ENCODE measurements at places on chromosomes 5 and 9.

GRCh38 chr5:138980441-138980840 is 105.3 kb upstream of the LRRTM2 start:
- no peak for DNase-seq

- DNase-seq, result no peak
Measured at GRCh38 chr5:104702212-104702611, 1139.6 kb upstream of the NUDT12 start.

GRCh38 chr5:30237189-30237588 is 956.3 kb upstream of the CDH6 start:
- no peak for DNase-seq

DNA sequence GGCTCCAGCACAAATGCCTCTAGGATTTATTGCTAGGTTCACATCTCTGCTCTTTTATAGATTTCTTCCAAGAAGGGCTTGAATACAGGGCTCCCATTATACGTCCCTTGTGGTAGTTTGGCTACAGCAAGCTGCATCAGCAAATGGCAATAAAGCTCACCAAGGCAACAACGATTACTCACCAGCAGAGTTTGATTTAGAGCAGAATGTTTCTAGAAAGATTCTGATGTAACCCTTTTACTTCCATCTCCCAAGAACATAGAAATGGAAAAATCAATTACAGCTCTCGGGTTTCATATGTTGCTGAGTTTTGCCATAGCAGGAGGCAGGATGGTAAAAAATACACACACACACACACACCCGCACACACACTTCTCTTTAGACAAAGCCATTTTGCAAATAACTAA is 124.2 kb upstream of the TNPO1 start:
- peak; percentile 44 for DNase-seq

DNA sequence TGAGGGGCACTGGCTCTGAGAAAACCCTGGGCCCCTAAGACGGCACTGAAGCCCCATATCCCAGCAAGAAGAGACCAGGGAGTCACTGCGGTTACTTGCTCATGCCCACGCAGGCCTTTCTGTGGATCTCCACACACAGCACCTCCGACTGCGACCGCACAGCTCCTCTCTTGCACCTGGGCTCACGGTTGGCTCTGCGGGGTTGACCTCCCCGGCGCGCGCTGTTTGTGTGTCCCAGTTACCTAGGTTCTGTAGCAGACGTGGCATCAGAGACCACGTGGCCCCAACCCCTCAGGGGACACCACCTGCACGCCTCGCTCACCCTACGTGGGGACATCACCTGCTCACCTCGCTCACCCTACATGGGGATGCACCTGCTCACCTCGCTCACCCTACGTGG is 12.7 kb downstream of the LPCAT1 start:
- DNase-seq, result no peak

GRCh38 chr5:116090302-116090701 is 5.5 kb downstream of the COMMD10 start:
- DNase-seq, result no peak

GRCh38 chr9:127942216-127943010 is 4.8 kb upstream of the DPM2 start:
- no peak for DNase-seq

GRCh38 chr5:153594785-153595184 is 104.3 kb downstream of the GRIA1 start:
- no peak for DNase-seq

- DNase-seq, result no peak
Measured at GRCh38 chr5:11398728-11399127, 505.5 kb downstream of the CTNND2 start.

DNA sequence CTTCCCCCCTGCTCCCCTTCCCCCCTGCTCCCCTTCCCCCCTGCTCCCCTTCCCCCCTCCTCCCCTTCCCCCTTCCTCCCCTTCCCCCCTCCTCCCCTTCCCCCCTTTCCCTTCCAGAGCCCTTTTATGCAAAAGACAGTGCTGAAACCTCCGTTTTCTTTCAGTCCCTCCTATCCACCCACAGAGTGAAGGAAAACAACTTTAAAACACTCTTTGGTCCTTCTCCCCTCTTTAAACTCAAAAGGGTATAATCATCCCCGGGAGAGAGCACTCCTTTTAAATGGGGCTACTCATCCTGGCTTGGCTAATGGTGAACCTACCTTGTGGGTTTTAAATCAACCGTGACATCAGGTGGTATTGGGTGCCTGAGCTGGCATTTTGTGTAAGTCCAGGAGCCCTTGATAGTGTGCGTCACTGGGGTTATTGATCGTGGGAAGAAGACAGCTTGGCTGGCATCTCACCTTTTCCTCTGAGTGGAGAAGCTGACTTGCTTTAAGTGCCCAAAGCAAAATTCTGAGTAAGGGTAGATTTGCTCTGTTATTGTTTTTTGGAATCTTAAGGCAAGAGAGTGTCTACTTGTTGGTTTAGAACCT is 2.7 kb downstream of the LARP1 start:
- DNase-seq, result no peak

- DNase-seq, result peak; percentile 46
Measured at GRCh38 chr5:134371834-134372340, 518 bp downstream of the UBE2B start.

DNA sequence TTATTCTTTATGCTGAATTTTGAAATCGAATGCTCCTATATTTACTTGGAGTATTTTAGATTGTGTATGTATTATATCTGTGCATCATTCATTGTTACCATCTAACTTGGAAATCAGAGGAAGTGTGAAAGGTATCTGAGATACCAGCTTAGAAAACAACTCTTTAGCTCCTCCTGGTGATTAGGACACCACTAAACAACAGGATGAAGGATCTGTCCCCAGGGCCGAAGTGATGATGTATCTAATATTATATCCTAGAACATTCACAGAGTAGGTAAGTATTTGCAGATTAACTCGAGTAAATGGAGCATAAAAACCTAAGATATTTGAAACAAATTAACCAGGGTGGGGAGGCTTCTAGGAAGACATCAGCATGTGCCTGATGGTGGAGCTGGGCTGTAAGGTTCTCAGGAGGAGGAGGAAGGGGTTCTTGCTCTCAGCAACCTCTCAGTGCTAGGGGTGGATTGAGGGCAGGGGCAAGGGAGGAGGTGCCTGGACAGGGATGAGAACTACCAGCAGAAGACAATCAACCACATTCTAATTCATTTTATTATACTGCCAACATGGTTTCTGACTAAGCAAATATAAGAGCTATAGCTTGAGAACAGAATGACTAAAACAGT is 2.6 kb upstream of the NFIL3 start:
- DNase-seq, result no peak

- peak; percentile 64 for DNase-seq
Measured at GRCh38 chr5:158492841-158493242, 606.9 kb downstream of the EBF1 start.

GRCh38 chr9:115213818-115214334 is 95.9 kb upstream of the TNC start:
- peak; percentile 81 for DNase-seq

DNA sequence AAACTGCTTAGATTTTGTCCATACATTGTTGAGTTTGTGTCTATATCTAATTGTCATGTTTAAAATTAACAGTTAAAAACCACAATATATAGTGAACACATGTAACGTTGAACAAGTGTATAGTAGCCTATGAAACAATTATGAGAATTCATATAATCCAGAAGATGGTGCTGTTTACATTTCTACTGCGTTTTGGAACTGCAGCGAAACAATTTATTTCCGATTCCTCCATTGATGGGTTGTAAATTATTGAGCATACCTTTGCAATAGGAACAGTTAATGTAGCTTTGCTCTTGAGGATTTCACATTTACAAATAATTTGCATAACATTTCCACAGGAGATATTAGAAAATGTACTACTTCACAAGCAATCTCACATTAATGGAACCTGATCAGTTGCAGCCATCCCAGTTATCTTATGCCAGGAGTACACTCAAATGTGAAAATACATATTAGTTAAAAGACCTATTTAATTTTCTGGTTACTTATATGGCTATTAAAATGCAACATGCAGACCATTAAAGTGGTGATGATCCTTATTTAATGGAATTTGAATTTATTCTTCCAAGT is 411.8 kb downstream of the CDH10 start:
- DNase-seq, result no peak

DNA sequence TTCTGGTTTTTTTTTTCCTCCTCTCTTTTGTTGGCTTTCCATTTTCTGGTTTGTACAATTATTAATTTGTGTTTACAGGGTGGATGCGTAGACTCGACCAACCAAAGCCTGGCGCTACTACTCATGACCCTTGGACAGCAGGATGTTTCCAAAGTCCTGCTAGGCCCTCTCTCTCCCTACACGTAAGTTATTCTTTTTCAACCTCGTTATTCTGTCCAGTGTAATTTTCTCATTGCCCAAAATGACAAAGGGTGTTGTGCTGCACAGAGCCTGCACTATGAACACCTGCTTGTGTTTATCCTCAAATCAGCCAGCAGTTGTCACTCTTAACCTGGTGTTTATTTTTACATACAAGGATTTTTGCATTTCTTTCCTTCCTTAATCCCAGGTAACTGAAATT is 56.6 kb downstream of the RCL1 start:
- DNase-seq, result no peak

DNA sequence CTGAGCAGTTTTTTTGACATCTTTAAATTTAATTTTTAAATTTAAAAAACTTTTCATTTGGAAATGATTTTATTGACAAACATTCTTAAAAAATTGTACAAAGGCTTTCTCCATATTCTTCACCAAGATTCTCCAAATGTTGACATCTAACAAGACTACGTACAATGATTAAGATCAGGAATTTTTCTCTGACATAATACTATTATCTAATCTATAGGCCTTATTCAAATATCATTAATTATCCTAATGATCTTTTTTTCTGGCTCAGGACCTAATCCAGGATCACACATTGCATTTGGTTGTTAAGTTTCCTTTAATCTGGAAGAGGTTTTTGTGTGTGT is 106.1 kb upstream of the OSMR start:
- no peak for DNase-seq

- DNase-seq, result no peak
Measured at GRCh38 chr5:141835928-141836670, 42.1 kb downstream of the PCDH1 start.

DNA sequence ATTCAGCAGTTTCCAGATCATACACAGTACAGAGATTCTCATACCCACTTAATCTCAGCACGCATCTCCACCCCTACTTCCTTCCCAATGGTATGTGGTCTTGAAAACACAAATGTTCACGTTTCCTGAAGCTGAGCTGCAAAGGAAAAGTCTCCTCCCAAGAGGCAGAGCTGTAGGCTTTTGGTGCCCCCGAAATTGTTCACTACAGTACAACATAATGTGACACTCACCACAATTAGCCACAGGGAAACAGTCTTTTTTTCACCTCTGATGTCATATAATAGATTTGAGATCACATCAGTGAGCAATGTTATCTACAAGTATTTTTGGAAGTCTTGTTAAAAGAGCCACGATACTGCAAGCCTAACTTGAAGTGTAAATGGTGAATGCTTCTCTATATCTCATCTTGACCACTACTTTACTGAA is 40.2 kb downstream of the NFIB start:
- DNase-seq, result no peak

DNA sequence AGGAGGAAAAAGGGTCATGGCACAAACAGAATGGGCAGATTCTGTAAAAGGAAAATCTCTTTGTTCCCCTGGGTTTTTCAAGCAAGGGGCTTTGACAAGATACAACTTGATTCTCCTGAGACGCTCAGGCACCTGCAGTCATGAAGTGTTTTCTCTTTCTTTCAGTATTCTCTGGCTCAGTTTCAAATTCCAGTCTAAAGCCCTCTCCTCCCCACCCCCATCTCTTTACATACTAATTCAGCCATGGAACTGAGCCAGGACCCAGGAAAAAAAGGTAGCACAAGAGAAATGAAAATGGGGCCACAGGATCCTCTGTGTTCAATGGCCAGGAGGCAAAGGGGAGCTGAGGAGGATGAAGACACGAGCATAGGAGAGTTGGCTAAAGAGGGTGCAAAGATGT is 408.4 kb downstream of the SPOCK1 start:
- no peak for DNase-seq

DNA sequence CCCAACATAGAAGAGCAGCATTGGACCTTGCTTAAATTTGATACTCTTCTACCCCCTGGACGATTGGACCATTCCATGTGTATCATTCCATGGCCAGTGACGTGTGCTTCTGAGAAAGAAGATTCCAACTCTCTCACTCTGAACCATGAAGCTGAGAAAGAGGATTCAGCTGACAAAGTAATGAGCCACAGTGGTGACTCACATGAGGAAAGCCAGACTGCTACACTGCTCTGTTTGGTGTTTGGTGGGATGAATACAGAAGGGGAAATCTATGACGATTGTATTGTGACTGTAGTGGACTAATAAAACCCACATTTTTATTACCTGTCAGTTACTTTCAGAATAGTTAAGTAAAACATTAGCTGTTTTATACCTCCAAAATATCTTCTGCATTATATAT is 7.5 kb downstream of the HSPA5 start:
- DNase-seq, result no peak

DNA sequence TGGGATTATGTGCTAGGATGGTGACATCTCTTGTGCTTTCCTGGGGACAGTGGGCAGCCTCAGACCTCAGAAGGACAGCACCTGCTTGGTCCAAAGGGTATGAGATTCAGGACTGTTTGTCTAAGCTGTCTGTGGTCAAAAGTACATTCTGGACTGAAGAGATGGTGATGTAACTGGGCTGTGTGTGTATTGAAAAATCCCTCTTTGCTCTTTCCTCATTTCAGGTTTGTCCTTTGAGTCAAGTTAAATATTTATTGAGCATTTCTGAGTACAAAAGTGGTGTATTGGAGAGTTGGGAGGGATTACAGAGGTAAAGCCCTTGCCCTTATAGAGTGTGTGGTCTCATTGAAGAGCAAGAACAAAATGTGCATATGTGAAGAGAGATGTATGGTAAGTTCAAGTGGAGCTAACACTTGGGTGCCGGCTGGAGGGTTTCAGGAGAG is 46.7 kb downstream of the RCL1 start:
- no peak for DNase-seq

- DNase-seq, result no peak
Measured at GRCh38 chr9:20270161-20270560, 352.1 kb downstream of the MLLT3 start.

DNA sequence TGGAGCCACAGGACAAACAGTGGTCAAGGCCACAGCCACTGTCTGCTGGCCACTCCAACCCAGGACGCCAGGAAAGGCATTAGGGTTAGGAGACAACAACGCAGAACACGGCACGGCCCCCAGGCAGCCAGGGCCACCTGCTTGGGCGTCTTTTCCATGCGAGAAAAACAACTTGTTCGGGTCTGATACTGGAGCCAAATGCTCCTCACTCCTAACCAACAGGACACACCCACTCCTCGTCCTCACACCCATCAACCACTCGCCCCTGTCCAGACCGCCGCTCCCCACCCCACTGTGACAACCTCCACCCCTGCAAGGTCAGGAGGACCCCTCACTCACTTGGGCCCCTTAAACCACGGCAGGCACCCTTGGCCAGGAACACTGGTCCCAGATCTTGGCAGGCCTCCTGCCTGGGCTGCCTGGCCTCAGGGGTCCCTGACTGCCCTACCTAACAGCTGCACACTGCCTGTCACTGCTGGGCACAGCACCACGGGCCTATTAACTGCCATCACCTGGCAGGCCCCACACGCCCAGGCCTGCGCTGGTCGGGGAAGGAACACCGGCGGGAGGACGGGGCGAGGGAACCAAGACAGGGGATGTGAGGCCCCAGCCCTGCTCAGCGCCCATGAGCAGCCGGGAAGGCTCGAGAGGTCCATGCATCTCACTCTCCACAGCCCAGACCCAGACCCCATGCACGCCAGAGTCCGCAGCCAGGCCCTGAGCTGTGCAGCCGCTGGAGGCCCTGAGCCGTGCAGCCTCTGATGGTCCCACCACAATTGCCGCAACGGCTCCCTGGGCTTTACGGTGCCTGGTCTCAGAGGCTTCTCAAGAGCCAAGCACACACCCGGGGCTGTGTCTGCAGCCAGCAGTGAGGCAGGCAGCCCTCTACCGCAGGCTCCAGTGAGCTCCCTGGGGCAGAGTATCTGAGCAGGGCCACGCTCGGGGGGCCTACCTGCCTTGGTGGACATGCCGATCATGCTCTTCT is 13.8 kb downstream of the CLPTM1L start:
- no peak for DNase-seq
